GM12865 (cell line): ENCODE measurements at places on chromosomes 3 and 15.

DNA sequence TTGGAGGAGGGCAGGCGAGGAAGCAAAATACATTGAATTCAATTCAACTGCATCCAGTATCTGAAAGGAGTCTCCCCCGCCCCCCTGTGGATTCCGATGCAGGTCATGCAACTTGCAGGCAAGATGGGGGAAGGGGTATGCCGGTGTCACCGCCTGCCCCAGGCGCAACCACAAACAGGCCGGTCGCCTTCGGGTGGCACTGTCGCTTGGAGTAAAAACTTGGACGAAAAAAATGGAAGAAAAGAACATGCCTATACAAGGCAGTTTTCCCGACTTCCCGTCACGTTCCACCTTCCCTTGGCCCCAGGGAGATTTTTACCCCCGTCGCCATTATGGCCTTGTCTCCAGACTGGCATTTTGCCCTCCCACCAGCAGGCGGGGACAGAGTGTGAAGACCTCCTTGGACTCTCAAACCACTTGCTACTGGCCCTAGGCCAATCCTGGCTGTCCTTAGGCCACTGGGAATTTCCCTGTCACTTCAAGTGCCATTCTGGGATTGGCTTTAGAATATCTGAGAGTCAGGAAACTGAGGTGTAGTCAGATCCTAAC is 1.6 kb upstream of the NTRK3 start:
- no peak for DNase-seq

GRCh38 chr3:177483182-177483967 is 286.1 kb upstream of the TBL1XR1 start:
- peak; percentile 24 for DNase-seq

DNA sequence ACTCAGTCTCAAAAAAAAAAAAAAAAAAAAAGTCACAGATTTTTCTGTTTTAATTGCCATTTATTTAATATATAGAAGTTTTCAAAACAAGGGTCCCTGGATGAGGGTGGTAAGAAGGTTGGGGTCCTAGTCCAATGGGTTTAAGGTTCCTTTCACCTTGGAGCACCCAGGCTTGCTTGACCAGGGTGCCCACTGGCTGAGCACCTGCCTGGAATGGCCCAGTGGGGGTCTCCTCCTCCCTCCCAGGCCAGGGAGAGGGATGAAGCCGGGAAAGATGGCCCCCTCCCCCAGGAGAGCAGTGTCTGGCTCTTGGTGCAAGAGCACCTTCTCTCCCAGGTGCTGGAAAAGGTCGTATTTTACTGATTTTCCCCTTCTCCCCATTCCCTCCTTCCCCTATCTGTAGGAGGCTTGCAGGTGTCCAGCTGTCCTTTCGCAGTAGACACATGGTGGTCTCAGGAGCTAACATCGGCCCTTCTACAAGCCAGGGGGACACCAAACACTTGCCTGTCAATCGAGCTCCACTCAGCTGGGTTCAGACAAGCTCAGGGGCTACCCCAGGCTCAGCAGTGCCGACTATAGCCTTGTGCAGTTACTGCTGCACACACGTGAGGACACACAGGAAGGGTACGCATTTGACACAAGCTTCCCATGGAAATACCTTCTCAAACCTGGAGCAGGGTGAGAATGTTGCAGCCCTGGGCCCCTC is 112.3 kb upstream of the KLF13 start:
- DNase-seq = no peak

DNA sequence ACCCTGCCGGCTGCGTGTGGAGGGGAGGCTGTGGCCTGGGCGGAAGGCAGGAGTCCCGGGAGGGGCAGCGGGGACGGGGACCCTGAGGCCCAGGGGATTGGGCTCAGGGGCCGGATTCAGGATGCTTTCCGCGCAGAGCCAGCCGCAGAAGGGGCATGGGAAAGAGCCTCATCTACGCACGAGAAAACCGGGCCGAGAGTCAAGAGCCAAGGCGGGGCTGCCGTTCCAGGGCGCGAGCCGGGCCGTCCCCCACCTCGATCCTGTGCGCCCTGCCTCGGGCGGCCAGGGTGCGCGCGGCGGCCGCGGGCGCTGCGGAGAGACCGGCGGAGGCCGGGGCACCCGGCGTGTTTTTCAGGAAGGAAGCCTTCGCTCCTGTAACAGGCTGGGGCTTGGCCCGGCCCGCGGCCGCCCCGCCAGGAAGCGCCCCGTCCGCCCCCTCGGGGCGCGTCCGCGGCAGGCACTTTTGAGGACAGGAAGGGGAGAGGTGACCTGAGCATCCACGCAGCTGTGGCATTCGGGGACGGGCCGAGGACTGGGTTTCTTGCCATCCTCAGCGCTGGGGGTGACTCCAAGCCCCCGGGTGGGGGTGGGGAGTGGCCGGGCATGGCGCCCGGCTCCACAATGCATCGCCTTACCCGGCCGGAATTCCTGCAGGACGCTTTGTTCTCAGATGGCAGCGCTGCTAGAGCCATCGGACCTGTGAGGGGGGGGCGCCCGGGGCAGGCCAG is 62.3 kb upstream of the GATA2 start:
- no peak for DNase-seq

DNA sequence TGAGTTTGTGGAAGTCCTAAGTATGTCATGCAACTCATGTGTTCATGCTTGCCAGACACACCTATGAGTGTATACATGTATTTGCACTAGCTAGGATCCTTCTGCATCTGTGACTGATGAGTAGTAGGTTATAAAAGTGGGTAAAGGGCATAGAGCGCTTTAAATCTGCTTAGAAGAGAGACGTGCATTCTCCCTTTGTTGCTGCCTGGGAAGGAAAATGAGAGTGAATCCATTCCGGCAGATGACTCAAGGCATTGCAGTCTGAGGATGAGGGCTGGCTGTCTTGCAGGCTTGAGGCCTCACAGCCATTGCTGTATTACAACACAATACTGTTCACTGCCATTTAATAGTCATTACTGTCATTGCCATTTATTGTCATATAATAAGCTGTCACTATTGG is 120.8 kb upstream of the UMPS start:
- no peak for DNase-seq

- peak; percentile 74 for DNase-seq
Measured at GRCh38 chr15:55694652-55695150, 48.3 kb downstream of the PRTG start.

DNA sequence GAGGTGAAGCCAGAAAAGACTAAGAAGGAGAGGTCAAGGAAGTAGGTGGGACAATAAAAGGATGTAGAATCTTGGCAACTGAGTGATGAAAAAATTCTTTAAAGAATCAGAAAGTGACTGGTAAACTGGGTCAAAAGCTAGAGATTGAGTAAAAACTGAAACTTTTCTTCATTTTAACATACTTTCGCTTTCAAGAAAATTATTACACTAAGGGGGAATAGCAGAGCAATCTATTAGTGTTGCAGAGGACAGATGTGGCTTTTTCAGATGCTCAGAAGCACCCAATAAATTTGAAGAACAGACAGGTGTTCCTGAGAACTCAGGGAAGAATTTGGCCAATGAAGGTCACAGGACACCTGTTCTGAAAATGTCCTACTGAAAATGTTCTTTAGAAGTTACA is 805.4 kb upstream of the ALCAM start:
- peak; percentile 7 for DNase-seq
